NCI-H1436 (cell line): ENCODE measurements at places on chromosomes 7 and 10.

GRCh38 chr10:78620985-78621799, 447.6 kb upstream of the ZMIZ1 start:
- DNase-seq, result no peak

- DNase-seq, result no peak
Observed at GRCh38 chr7:130901209-130901783, 167.3 kb upstream of the KLF14 start.

- DNase-seq, result no peak
Observed at GRCh38 chr7:127881564-127881963, 149.7 kb downstream of the LRRC4 start.

DNA sequence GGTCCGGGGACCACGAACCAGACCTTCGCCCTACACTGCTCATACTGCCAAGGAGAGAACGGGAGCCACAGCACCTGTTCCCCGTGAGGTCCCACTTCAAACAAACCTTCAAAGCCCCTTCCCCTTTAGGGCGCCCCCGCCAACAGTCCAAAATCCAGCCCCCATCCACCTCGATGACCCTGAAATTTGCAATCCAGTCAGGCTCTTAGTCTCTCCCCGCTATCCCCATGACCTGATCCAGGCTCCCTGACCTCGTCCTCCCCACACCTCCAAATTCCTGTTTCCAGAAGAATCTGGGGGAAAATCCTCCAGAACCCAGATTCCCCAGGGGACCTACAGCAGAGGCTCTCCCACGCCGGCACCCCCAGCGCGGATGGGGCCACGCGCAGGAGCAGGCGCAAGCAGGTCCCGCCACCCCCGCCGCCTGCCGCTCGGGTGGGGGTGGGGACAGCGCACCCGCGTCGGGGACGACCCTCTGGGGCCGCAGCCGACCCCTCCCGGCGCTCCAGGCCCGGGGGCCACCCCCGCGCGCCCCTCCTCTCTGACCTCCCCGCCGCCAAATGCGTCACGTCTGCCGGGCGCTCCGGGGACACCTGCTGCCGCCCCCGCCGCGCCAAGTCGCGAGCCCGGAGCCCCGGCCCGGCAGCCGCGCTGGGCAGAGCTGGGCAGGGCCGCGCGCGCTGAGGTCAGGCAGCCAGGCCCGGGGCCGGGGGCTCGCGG, 753 bp downstream of the CAMK2B start:
- DNase-seq, result no peak

DNA sequence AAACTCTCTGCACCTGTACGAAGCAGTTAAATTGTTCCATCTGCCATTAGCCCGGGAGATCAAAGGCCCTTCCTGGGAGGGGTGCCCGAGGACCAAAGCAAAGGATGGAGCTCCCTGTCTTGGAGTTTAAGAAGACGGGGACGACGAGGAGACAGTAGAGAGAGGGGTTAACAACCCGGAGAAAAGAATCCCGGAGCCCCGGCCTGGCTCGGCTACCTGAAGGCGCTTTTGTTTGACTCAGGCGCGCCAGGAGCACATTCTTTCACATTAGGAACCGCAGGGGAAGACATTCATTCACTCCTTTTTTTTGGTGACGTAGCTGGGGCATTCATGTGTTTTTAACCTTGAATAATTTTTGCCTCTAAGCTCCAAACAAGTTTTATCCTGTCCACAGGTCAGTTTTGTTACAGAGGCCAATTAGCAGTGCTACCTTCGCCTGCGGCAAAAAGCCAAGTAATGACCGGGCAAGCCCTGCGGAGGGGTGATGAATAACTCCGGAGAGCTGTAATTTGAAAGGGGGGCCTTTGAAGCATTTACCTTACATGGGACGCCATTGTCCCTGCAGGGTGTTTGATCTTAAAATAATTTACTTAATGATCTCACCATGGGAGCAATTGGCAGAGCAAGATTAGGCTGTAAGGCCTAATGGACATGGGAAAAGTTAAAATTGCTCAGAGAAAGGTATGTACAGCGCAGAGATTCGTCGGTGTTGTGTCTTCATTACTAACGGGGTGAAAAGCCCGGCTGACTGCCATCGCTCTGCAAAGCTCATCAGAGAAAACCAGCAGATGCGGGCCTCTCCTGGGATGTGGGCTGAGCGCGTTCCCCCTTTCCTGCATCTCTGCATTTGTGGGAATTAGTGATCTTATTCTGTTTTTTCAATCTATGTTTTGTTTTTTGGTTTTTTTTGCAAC, 258.0 kb upstream of the SP4 start:
- DNase-seq, result no peak

GRCh38 chr7:142440906-142441411, 183.1 kb upstream of the PRSS58 start:
- no peak for DNase-seq

- no peak for DNase-seq
Observed at GRCh38 chr10:28734938-28735759, 57.8 kb downstream of the BAMBI start.

- DNase-seq, result no peak
Observed at GRCh38 chr10:126110489-126111180, 214.3 kb downstream of the FANK1 start.

GRCh38 chr10:43202657-43203447, 64.0 kb downstream of the RASGEF1A start:
- no peak for DNase-seq

DNA sequence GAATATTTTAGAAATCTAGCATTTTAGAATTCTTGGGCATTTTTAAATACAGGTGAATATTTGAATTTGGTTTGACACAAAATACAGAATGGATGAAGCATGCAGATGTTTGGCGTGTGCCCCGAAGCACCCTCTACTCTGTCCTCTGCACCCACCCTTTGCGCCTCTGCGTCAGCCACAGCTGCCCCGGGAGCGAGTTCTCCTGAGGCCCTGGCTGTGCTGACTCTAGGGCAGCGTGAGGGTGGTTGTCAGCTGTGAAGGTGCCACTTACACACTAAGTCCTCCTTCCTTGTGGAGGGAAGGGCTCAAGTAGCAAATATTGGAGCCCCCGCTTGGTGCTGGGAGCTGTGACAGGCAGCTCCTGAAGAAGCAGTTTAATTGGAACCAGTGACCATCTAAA, 48.4 kb downstream of the DAGLB start:
- no peak for DNase-seq

GRCh38 chr7:151859111-151859947, 17.6 kb downstream of the PRKAG2 start:
- DNase-seq, result no peak

DNA sequence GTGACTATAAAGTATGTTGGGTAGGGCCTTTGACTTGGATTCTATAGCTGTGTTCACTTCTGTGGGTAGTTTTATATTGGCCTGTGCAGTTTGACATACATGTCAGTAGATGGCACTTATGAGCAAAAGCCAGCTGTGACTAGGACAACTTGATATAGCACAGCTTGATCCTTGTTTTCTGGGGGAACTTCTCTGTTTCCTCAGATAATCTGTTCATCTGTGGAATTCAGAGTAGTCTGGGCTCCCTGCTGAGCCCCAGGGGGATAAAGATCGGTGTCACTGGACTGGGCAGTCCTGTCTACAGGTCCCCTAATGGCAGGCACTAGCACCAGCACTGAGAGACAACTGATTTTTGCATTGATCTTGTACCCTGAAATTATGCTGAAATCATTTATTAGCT, 25.4 kb downstream of the CYP2C9 start:
- no peak for DNase-seq

DNA sequence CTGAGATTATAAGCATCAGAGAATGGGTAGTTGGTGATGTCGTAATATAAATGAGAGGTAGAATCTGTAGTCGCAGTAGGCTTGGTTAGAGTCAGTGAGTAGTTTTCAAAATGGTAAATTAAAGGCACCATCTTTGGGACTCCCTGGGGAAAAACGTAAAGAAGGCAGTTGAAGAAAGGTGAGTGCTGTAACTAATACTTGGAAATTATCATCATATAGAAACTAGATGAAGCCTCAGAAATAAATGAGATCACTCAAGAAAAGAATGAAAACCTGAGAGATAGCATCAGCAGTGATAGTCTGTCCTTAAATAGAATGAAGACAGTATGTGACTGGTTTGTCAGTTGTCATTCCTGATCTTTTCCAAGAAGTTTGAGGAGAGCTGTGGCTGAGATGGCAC, 23.8 kb downstream of the PALS2 start:
- no peak for DNase-seq

DNA sequence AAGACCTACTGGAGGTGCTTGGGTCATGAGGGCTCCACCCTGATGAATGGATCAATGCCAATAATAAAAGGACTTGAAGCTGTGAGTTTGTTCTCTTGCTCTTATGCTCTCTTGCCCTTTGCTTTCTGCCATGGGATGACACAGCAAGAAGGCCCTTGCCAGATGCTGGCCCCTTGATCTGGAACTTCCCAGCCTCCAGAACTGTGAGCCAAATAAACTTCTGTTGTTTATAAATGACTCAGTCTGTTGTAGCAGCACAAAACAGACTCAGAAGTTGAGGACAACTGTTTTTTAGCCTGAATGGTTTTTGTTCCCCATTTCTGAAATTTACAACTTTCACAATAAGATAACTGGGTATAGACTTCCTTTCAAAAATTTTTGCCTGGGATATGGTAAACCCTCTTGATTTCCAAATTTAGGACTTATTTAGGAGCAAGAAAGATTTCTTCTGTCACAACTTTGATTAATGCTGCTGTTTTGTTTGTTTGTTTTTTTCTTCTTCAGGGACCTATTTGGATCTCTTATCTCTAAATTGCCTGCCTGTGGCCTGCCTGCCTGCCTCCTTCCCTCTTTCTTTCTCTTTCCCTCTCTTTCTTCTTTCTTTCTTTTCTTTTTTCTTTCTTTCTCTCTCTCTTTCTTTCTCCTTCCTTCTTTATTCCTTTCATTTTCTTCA, 12.1 kb downstream of the ENTPD1 start:
- DNase-seq, result no peak

DNA sequence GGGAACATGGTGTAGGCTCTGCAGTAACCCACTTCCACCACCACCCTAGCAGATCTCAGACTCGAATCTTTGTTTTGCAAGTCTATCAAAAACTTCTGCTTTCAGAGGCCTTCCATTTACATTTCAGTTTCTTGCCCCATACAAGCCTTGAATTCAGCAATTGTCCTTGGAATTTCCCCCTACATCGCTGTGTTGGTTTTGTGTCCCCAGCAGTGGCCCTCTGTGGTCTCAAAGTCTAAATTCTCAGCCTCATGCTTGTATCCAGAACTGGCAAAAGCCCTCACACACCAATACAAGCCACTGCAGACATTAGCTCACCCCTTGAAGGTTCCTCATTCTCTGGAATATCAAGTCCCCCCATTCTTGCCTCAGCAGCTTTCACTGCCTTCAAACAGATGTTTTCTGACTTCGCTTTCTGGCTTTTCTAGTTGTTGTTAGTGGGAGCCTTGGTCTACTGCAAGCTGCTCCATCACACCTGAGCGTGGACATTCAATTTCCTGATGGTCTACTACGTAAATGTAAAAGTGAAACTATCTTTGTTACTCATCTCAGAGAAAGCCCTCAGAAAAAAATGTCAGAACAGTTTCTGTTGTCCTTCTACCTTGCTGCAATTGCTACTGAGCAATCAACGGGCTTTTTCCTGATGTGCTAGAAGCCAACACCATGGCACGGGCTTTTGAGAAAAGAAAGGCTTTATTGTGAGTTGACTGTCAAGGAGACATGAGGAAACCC, 1.8 kb upstream of the NUB1 start:
- DNase-seq, result no peak

DNA sequence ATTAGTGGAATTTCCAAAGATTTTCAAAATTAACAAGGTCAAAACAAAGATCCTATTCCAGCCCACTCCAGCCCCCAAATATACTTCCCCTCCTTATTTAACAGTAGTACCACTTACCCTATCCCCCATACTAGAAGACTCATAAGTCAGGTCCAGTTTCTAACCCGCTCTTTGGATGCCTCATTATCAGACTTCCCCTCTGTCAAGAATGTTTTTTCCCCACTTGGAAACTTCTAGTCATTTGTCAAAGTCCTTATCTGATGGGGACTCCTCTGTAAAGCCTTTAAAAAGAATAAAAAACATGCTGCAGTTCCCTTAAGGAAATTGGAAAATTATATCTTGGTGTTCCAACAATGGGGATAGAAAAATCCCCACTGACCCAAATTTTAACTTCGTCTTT, 70.1 kb downstream of the IMMP2L start:
- DNase-seq, result no peak

DNA sequence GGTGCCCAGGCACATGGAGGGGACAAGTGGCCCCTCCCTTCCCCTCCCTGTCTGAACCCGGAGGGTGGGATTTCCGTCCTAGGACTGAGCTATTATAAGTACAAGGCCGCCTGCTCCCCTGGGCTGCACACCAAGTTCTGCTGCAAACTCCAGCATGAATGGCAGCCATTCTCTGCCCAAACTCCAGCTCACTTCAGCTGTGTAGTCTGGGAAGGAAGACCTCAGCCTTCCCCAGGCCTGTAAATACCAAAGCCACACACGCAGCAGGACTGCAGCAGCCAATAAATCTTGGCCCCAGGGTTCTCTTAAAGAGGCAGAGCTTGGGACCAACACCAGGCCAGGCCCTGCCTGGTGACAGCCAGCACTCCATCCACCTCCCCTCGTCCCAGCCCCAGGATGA, 291.3 kb upstream of the ZMIZ1 start:
- DNase-seq, result no peak

DNA sequence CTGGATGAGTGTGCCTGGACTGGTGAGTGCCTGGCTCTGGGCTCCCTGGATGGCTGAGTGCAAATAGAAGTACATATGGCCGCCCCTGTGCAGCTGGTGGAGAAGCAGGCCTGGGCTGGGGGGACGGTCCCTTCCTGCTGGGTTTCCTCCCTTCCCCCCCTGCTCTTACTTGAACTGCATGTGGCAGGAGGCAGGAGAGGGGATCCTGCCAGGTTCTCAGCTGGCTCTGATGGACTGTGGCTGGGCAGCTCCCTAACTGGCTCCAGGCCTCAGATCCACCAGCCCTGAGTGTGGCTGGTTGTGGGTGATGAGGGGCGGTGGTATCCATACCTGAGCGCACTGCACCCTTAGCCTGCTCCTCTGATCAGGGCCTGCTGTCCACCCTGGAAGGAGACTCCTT, 26.9 kb downstream of the ADCY1 start:
- no peak for DNase-seq

- no peak for DNase-seq
Observed at GRCh38 chr7:112292162-112292561, 85.7 kb downstream of the ZNF277 start.

DNA sequence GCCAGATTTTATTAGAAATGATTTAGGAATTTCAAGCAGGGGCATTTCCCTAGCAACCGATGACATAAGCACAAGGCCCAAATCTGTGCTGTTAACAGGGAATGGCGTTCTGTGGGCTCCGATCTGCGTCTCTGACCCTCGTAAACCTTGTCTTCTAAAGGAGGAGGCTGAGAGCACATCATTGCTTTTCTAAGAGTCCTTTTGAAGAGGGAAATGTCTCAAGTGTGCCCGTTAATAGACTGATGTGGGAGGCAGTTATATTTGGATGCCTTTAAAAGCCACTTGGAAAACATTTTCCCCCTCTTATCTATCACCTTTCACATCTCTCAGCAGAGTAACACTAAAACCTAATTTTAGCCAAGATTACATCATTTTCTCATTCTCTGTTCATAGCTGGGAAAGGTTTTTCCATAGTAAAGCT, 424.1 kb upstream of the GALNT17 start:
- DNase-seq, result no peak

DNA sequence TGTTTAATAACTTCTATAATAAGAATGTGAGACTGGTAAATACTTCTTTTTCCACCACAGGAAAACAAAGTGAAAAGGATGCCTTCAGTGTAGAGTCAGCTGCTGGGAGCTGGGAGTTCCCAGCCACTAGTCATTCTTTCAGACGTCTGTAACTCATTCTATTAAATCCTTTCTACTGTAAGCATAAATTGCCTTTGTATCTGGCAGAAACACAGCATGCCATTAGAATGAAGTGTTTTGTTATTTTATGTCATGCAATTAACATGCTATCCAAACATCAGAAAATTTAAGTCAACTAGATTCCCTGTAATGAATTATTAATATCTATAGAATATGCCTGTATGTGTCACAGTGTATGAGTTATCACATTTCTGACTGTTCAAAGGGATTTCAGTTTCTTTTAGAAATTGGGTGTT, 14.3 kb downstream of the BPGM start:
- no peak for DNase-seq
